ENCODE measurements at places on chromosomes 7 and 10.

DNA sequence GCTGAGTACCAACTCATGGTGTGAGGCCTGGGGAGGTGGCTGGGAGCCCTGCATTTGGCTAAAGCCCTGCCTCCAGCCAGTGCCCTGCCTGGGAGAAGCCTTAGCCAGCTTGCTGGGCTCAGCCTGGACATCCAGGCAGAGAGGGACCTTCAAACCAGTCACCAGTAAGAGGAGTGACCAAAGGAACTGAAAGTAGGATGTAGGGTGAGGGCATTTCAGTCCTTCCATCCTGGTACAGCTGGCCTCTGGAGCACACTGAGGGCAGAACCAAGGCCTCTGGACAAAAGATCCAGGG lies 124.8 kb downstream of the ADCY1 start:
- no peak for DNase-seq

DNA sequence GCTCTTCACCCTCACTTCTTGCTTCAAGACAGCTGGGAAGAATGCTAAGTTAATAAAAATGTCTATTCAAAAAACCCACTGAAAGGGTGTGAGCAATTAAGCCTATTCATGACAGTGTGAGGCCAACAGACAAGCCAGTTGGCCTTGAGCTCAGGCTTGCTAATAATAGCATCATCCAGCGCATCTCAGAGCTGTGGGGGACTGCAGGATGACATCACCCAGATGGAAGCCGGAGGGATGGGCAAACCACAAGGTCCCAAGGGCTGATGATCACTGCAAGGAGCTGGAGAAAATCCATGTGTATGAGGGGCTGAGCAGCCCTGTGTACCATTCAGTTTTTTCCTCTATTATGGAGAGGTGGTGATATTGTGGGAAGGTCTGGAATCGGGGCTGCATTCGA lies 770.4 kb downstream of the TNS3 start:
- DNase-seq, result no peak

- DNase-seq, result no peak
Observed at GRCh38 chr7:48244864-48245271, 73.6 kb downstream of the ABCA13 start.

GRCh38 chr10:118955951-118956801 lies 73.3 kb upstream of the NANOS1 start:
- DNase-seq, result no peak

DNA sequence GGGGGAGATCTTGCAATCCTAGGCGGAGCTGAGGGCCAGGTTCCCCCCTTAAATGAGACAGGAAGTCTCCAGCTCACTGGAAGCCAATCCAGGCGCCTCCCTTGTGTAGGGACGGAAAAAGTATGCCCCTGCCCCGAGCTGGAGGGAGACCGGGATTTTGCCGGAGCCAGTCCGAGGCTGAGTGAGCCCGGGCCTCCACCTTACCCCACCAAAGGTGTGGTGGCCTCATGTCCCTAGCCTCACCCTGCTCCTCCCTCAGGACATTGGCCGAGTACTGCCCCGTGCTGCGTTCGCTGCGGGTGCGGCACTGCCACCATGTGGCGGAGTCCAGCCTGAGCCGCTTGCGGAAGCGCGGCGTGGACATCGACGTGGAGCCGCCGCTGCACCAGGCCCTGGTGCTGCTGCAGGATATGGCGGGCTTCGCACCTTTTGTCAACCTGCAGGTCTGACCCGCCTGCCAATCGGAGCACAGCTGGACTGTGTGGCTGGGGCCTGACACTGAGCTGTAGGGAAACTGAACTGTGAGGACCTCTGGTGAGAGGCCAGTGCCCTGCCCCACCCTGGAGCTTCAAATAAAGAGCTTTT lies 2.0 kb downstream of the FBXL15 start:
- peak; percentile 61 for DNase-seq

DNA sequence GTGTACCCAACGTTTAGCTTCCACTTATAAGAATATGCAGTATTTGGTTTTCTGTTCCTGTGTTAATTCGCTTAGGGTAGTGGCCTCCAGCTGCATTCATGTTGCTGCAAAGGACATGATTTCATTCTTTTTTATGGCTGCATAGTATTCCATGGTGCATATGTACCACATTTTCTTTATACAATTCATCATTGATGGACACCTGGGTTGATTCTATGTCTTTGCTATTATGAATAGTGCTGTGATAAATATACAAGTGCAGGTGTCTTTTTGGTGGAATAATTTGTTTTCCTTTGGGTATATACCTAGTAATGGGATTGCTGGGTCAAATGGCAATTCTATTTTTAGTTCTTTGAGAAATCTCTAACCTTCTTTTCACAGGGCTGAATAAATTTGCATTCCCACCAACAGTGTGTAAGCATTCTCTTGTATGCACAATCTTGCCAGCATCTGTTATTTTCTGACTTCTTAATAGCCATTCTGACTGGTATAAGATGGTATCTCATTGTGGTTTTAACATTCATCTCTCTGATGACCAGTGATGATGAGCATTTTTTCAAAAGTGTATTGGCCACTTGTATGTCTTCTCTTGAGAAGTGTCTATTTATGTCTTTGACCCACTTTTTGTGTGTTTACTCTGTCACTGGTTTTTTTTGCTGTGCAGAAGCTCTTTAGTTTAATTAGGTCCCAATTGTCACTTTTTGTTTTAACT lies 72.5 kb upstream of the CC2D2B start:
- DNase-seq, result no peak

DNA sequence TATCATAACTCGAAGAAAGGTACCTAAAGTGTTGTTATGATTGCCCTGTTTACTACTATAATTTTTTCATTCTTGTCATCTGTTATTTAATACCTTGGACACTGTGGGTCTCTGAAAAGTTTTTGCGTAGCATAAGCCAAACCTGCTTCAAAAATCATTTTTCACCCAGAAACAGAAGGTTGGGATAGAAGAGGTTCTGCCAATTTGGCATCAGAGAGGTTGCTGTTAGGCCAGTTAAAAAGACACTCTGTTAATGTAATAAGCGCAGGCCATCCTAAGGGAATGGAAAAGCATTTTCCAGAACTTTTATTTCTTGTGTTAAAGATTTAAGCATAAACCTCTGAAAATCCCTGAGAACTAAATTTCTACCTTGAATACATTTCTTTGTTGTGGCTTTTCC lies 212.2 kb downstream of the BMPER start:
- no peak for DNase-seq

GRCh38 chr7:3157566-3158287 lies 114.1 kb upstream of the CARD11 start:
- no peak for DNase-seq

DNA sequence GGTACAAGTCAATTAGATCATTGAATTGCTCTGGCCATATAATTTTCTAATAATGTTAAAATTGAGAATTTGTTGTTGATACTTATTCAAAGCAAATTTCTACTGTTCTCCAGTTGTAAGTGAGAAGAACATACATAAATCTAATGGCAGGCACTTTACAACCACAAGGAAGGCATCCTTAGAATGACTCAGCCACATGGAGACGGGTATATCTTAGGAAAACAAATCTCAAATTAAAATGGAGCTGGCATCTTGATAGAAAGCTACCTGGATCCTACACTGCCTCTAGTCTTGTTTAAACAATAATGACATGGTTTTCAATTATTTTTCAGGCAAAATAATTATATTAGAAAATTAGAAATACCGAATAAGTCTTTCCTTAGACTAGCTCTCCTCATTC lies 1183.7 kb upstream of the SORCS1 start:
- no peak for DNase-seq
